ENCODE measurements at places on chromosomes 2 and 18. TPM values are rescaled to one million over a fixed set of nuclear protein-coding genes. Genes with fewer than 3 reads are reported as not detected.
A peak's percentile ranks its signal among the peaks of the same experiment; 100 is the strongest.

Gene COL4A3
- total RNA-seq, result under 0.01 TPM

Gene MEP1B
- total RNA-seq, result not detected

Gene SIX2
- total RNA-seq, result 3.1 TPM

Gene UGT1A4
- 0.07 TPM for total RNA-seq

DNA sequence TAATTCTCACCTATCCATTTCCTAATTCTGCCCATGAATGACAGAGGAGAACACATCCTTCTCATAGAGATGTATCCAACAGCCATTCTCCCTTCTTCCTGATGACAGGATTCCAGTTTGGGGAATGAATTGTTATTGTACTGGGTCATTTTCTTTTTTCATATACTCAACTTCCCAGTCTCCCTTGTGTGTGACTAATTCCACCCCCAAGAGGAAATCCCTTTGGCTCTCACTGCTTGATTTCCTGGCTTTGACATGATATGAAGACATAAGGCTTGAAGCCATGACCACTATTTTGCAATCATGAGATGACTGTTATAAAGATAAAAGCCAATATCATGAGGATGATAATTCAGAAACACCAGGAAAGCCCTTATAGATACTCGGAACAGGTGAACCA is 384.7 kb upstream of the ACVR2A start:
- peak; percentile 27 for DNase-seq

DNA sequence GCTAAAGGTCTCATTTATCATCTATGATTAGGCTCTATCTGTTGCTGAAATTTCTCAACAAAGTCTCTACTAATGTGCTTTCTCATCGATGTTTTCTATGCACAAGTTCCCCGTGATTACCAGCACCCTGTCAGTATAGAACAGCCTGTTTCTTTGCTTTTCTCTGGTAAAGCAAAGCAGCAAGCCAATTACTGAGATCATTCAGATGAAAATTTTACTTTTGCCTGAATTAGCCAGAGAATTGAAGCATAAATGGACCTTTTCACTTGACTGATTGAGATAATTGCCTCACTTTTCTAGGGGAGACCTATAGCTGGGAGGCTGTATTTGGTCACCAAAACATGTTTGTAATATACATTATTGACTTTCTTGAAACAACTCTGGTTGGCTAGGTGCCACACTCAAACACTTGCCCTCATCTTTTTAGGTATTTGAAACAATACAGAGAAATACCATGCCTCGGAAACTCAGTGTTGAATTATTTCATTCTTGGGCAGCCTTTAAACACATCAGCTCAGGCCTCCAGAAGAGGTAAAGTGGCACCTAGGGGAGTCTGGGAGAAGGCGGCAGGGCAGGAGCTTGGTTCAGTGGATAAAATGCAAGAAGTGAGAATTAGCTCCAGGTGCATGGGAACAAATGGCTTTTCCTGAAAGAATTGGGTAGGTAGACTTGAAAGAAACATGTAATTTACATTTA is 96.2 kb downstream of the GALNT3 start:
- no peak for DNase-seq

DNA sequence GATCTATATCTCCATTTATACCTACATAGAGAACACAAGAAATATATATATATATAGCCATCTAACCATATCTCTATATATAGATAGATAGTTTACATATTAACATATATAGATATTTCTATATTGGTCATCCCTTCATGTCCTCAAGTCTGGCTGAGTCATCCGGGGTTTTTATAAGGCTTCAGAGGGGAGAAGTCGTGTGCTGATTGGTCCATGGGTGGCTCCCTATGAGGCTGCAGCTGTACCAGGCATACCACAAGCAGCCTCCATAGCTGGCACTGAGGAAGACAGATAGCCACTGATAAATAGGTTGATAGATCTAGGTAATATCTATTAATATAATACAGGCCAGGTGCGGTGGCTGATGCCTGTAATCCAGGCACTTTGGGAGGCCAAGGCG is 618.3 kb upstream of the SETBP1 start:
- DNase-seq, result no peak

DNA sequence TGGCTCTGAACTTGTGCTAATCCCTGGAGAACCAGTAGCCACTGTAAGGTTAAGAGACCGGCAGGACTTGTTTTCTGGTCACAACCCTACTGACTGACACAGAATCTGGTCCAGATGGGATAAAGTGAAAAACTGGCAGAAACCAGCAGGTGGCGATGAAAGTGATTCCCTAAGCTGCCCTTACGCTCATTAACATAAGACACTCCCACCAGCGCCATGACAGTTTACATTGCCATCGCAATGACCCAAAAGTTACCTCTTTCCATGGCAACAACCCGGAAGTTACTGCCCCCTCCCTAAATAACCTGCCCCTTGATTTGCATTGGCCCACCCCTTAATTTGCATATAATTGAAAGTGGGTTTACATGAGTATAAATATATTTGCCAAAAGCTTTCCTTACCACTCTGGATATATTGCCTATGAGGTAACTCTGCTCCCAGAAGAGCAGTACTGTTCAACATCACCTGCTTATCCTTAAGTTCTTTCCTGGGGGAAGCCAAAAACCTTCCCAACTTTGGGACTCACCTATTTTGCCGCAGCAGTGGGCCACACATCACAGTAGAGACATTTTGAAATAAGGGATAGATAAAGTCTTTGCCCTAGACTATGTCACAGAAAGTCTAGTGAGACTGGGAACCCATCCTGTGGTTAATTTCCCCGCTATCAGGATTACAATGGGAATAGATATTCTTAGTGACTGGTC is 35.8 kb upstream of the AFF3 start:
- DNase-seq, result peak; percentile 22

DNA sequence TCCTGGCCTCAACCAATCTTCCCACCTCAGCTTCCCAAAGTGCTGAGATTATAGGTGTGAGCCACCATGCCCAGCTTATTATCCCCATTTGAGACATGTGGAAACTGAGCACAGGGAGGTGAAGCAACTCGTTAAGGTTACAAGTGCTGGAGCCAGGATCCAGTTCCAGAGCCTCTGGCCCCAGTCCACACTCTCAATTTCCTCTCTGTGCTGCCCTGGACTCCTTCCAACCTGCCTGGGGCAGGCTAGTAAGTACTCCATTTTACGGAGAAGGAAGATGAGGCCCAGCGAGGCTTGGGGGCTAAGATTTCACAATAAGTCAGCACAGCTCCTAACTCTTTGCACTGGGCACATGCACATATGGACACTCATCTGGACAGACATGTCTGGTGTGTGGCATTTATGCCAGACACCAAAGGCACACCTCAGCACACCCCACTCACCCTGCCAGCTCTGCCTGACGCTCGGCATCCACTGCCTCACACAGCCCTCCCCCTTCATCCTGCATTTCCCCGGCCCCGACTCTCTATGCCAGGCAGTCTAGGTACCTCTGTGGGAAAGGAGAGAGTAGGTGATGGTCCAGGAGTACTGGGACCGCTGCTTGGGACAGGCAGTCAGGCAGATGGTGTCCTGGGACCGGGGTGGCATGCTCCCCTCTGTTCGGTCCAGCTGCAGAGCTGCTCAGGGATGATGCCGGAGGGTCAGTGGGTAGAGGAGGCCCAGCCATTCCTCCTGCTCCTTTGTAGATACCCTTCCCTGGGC is 20.5 kb downstream of the CFAP65 start:
- DNase-seq, result no peak

- no peak for DNase-seq
Measured at GRCh38 chr2:46776687-46777327, 138.8 kb downstream of the MCFD2 start.

DNA sequence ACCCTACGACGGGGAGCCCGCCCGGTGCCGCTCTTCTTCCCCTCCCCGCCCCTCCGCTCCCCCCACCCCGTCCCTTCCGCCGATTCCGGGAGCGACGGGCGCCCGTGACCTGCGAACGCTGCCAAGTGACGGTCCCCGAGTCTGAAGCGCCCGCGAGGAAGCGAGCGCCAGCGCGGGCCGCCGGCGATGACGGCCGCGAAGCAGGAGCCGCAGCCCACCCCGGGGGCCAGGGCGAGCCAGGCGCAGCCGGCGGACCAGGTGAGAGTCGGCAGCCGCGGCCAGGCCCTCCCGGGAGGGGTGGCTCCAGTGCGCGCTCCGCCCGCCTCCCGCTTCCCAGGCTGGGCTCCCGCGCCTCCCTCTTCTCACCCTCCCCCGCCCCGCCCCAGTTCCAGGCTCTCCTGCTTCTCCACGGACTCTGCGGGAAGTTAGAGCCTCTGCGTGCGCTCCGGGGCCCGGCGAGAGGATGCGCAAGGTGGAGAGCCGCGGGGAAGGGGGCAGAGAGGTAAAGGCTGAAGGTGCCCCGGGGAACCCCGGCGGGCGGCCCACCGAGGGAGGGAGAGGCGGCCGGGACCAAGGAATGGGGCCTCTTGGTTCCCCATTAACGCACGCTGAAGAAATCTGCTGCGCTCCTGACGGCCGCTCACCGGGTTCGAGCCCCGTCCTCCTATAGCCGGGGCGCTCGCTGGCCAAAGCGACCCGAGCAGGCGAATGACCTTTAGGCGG is 719.5 kb downstream of the DPP10 start:
- no peak for DNase-seq

DNA sequence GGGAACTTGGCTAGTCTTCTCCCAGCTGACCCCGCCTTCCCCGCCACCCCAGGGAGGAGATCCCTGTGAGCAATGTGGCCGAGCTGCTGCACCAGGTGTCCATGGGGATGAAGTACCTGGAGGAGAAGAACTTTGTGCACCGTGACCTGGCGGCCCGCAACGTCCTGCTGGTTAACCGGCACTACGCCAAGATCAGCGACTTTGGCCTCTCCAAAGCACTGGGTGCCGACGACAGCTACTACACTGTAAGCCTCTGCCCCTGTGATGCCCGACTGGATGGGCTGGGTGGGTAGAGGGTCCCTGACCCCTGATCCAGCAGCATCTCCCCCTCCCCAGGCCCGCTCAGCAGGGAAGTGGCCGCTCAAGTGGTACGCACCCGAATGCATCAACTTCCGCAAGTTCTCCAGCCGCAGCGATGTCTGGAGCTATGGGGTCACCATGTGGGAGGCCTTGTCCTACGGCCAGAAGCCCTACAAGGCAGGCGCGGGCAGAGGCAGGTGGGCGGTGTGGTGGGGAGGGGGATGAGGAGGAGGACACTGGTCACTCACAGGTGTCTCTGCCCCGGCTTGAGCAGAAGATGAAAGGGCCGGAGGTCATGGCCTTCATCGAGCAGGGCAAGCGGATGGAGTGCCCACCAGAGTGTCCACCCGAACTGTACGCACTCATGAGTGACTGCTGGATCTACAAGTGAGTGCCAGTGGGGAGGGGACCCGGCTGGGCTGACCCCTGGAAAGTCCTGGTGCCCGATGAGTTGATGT is 24.2 kb downstream of the ZAP70 start:
- no peak for DNase-seq

DNA sequence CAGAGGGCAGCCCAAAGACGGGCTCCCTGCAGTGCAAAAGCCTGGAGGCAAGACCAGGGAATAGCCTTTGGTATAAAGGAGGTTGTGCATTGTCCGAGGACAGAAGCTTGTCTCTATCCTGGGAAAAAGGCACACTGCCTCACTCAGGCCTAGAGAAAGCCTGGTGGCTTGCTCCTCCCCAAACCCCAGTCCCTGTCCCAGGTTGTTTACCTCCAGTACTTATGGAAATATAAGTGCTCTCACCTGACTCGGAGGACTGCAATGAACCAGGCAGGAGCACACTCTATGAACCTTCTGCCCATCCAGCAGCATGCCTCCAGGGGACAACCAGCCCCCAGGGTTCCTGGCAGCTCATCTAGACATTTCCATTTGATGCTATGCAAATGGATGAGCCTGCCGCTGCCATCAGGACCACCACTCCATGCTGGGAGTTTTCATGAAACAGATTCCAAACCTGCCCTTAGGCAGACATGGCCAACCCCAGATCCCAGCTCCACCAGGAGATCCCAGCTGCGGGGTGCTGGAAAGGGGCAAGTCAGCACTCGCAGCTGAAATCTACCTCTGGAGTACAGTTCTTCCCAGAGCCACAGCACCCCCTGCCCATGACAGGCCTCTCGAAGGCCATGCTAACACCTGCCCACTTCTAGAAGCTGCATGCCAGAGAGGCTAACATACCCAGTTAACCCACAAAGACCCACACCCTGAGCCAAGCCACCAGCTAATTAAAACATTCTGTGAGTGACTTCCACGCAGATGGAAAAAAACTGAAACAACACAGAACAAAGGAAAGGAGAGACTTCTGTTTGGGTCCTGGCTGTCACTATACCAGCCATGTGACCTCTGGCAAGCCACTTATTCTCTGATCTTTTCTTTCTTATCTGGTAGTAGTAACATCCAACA is 101.7 kb downstream of the TTC32 start:
- DNase-seq, result no peak

GRCh38 chr18:9062418-9062751 is 40.1 kb upstream of the NDUFV2 start:
- no peak for DNase-seq

- no peak for DNase-seq
Measured at GRCh38 chr2:234952270-234953115, 676 bp downstream of the SH3BP4 start.

Data from epithelial cell of proximal tubule (primary cell).